ENCODE measurements at places on chromosomes 7 and 10.

- DNase-seq: no peak
These were observed 25.5 kb downstream of the RBM17 start for GRCh38 chr10:6114299-6114698.

GRCh38 chr7:42426163-42426562 is 189.2 kb upstream of the GLI3 start:
- DNase-seq: no peak

DNA sequence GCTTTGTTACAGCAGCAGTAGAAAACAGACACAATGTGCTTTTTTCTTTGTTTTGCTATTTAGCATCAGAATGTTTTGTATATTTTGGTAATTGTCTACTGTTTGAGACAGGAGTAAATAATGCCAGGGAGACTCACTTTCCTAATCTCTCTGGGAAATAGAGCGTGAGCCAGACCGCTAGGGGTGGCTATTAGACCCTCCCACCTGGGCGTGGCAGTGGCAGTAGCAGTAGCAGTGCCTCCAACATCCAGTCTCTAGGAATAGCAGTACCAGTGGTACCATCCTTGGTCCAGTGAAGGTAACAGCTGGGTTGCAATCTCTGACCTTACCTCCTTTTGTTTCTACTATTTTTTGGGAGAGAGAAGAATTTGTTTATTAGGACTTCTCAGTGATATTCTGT is 165.7 kb upstream of the MAGI2 start:
- no peak for DNase-seq

- DNase-seq: no peak
These were observed 181.9 kb upstream of the LYZL2 start for GRCh38 chr10:30811276-30812017.

- DNase-seq: no peak
These were observed 25.7 kb upstream of the PLA2G12B start for GRCh38 chr10:72980348-72980747.

- no peak for DNase-seq
These were observed 17.9 kb downstream of the SEM1 start for GRCh38 chr7:96691702-96692101.

GRCh38 chr10:96243296-96243695 is 28.1 kb downstream of the BLNK start:
- no peak for DNase-seq

- no peak for DNase-seq
These were observed 77.8 kb downstream of the ATAD1 start for GRCh38 chr10:87740254-87740655.

DNA sequence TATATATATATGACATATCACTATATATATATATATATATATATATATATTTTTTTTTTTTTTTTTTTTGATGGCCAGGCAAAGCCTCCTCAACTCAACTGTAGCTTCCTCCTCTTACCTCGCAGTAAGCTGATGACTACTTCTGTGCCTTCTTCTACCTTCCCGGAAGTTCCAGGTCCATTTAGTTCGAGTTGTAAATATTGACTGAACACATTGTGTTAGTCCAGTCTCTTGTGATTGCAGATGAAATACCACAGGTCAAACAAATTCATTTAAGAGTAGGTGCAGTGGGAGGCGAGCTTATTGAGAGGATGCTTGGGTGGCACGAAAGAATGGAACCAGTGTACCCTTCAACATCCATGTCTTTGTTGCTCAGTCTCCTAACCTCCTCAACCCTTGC is 144.6 kb downstream of the ST7 start:
- no peak for DNase-seq

DNA sequence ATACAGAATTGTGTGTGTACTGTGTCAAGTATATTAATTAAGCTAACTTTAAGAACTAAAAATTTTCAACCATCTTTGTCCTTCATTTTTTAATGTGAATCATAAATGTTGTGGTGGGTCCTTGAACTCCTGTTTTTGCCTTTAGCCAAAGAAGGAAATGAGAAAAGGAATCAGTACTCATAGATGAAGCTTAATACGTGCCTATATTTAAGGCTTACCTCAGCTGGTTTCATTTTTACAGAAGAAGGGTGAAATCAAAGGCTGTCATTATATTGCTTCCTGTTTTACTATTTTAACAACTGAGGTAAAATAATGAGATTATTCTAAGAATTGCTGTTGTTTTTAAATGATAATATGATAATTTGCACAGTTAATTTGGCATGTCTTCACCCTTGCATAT is 6.3 kb upstream of the SNX13 start:
- DNase-seq: no peak

DNA sequence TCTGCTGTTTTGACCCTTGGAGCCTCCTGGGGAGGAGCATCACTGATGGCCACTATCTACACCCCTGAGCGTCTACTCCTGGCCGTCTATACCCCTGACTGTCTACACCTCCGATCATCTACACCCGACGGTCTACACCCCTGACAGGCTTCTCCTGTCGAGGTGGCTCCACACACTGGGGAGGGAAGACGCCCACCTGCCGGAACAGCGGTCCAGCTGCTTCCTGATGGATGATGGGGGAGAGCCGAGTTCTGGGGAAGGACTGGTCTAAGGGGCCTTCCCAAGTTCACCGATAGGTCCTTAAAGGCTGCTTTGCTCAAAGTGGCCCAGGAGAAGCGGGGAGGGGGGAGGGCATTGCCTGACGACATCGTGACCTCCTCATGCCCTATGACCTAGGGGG is 39.4 kb downstream of the GBX1 start:
- no peak for DNase-seq

GRCh38 chr10:44981172-44982113 is 2.8 kb upstream of the DEPP1 start:
- no peak for DNase-seq

- no peak for DNase-seq
These were observed 154.8 kb downstream of the CHN2 start for GRCh38 chr7:29349362-29349761.

DNA sequence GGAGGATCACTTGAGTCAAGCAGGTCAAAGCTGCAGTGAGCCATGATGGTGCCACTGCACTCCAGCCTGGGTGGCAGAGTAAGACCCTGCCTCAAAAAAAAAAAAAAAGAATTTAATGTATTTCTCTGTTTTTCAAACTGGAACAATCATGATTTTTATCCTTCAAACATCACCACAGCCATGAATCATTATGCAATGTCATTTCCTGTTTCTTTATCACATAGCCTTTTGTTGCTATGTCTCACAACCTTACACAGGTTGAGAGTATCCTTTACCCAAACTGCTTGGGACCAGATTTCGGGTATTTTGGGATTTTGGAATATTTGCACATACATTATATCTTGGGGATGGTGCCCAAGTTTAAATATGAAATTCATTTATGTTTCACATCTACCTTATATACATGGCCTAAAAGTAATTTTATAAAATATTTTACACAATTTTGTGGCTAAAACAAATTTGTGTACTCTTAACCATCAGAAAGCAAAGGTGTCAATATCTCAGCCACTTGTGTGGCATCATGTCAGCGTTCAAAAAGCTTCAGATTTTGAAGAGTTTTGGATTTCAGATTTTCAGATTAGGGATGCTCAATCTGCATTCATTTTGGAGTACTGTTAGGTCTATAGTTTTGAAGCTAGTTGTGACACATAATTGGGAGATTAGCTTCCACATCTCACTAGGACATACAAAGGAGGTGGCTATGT is 8.2 kb downstream of the NT5C3A start:
- DNase-seq: no peak

DNA sequence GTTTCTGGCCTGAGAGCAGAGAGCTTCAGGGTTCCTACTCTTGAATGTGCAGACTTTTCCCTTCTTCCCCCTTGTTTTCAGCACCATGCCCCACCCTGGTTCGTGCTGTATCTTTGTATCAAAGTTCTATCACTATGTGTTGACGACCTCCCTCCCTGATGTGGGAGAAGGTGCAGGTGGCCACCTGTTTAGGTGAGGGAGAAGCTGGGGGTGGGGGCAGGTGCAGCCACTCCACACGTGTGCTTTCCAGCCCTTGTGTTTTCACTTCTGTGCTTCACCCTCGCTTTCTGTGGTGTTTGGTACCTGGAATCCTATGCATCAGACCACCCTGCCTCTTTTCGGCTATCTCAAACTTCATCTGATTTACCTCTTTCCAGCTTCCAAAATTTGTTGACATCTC is 19.6 kb upstream of the SUV39H2 start:
- no peak for DNase-seq

- no peak for DNase-seq
These were observed 776.1 kb upstream of the MBL2 start for GRCh38 chr10:53548664-53549063.

DNA sequence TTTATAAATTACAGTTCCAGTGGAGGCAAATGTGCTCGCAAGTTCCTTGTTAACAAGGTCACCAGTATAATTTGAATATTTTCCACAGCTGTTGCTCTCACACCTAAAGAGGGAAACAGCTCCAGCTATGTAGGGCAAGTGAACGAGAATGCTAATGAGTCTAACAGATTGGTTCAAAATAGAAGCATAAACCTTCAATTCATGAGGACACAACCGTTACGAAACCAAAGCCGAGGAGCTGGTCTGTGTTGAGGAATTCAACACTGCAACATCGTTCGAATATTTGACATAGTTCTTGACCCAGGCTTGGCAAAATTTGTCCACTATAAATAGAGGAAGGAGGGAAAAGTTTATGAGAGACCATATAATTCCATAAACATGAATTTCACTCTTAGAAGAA is 161.3 kb downstream of the KLF6 start:
- no peak for DNase-seq

DNA sequence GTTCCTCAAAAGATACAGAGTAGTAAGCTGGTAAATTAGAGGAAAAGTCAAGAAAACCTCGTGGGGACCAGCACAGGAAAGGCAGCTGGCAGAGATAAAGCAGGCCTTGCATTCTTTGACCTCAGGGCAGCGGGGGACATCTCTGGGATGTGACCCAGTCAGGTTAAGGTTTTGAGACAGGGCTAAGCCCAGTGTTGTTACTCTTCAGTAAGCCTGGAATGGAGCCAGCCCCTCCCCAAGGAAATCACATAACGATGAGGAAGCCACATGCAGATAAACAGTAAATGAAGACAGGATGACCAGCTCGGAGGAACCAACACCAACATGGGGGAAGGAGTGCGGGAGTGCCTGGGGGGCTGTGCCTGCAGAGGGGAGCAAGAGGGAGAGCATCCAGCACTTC is 99.6 kb downstream of the JAZF1 start:
- no peak for DNase-seq

DNA sequence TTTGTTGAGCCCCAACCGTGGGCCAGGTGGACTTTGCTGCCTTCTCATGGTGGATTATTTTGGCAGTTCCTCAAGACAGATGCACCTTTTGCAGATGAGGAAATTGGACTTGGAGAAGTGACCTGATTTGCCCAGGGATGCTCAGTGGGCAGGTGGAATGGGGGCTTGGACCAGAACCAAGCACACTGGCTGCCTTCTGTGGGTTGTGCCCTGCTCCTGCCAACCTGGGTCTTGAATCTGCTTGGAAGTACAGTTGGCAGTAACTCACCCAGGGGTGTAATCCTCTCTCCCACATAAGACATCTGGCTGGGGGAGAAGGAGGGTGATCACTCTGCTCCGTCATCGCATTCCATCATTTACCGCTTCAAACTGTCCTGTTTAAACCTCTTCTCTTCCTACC is 110.5 kb upstream of the GPR26 start:
- DNase-seq: no peak

- no peak for DNase-seq
These were observed 132.0 kb downstream of the ST7 start for GRCh38 chr7:117085275-117085674.

- DNase-seq: no peak
These were observed 252.9 kb downstream of the SNX13 start for GRCh38 chr7:17687361-17687760.

GRCh38 chr10:24249829-24250415 is 41.0 kb downstream of the KIAA1217 start:
- DNase-seq: no peak

- no peak for DNase-seq
These were observed 4.3 kb upstream of the MUC17 start for GRCh38 chr7:101015626-101016025.

DNA sequence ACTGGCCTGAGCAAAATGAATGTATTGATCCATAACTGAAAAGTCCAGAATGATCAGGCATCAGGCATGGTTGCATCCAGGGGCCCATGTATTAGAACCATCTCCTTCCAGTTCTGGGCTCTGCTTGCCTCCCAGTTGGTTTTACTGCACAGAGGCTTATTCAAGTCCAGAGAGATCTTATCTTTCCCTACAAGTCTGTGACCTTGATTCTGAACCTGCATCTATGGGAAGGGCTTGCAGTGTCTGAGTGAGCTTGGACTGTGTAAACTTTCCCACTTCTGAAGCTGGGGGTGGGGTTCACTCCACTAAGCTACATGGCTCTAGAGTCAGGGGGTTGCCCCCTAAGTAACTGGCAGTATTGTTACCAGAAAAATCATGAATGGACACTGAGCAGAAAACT is 136.2 kb downstream of the TCF7L2 start:
- DNase-seq: no peak

- no peak for DNase-seq
These were observed 53.0 kb upstream of the PPP1R17 start for GRCh38 chr7:31633894-31634494.

GRCh38 chr7:1743481-1744230 is 73.6 kb downstream of the ELFN1 start:
- DNase-seq: no peak

DNA sequence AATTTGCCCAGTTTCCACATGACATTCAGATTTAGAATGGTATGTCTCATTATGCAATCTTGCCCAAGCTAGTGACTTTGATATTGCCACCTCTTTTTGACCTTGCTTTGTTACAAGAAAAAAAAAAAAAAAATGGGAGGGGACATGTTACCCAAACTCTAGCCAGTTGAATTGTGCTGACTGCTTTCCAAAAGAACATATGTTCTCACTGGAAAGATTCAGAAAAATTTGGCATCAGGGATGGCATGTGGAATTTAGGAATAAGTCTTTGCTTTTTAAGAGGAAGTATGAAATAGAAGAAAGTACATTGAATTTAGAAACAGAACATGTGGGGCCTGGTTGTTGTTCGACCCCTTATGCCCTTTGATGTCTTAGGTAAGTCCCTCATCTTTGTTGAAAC is 846.8 kb downstream of the NRG3 start:
- no peak for DNase-seq

- no peak for DNase-seq
These were observed 19.9 kb downstream of the ELN start for GRCh38 chr7:74047804-74048380.

Data from activated T-helper 1 cell treated with anti-CD3 and anti-CD28 coated beads, Interleukin-2, amount 50 U/mL, for 16 hours (primary cell).